ENCODE measurements at places on chromosomes 1 and 21. TPM values are rescaled to one million over a fixed set of nuclear protein-coding genes. Genes with fewer than 3 reads are reported as not detected.

TAF12 gene
- 49.0 TPM for polyA plus RNA-seq

EPHA10 gene
- polyA plus RNA-seq: 39.4 TPM

C1orf167 gene
- not detected for polyA plus RNA-seq

DIP2A gene
- 45.0 TPM for polyA plus RNA-seq

NBPF10 gene
- polyA plus RNA-seq: 0.34 TPM

PLA2G2A gene
- not detected for polyA plus RNA-seq

TLCD4 gene
- 1.6 TPM for polyA plus RNA-seq

CDCP2 gene
- polyA plus RNA-seq: not detected

GPR25 gene
- not detected for polyA plus RNA-seq

CFAP107 gene
- not detected for polyA plus RNA-seq

NCF2 gene
- not detected for polyA plus RNA-seq

NEGR1 gene
- 47.4 TPM for polyA plus RNA-seq

ANXA9 gene
- polyA plus RNA-seq: not detected
